Non-pigmented ciliary epithelial cell (primary cell): ENCODE measurements at places on chromosomes 2 and 18.

GRCh38 chr2:126930970-126931590 lies 32.4 kb downstream of the TEX51 start:
- DNase-seq: no peak

DNA sequence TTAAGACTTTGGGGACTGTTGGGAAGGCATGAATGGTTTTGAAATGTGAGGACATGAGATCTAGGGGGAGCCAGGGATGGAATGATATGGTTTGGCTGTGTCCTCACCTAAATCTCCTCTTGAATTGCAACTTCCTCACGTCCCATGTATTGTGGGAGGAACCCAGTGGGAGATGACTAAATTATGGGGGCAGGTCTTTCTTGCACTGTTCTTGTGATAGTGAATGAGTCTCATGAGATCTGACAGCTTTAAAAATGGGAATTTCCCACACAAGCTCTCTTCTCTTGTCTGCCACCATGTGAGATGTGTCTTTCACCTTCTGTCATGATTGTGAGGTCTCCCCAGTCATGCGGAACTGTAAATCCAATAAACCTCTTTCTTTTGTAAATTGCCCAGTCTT lies 11.5 kb upstream of the MBP start:
- DNase-seq: no peak

DNA sequence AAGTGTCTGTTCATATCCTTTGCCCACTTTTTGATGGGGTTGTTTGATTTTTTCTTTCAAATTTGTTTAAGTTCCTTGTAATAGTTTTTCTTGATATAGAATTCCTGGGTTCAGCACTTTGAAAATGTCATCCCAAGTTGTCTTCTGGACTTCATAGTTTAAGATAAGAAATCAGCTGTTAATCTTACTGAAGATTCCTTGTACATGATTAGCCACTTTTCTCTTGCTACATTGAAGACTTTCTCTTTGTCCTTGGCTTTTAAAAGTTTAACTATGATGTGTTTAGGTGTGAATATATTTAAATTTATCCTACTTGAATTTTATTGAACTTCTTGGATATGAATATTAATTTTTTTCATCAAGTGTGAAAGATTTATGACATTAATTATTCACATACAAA lies 387.2 kb upstream of the CWC22 start:
- DNase-seq: no peak

DNA sequence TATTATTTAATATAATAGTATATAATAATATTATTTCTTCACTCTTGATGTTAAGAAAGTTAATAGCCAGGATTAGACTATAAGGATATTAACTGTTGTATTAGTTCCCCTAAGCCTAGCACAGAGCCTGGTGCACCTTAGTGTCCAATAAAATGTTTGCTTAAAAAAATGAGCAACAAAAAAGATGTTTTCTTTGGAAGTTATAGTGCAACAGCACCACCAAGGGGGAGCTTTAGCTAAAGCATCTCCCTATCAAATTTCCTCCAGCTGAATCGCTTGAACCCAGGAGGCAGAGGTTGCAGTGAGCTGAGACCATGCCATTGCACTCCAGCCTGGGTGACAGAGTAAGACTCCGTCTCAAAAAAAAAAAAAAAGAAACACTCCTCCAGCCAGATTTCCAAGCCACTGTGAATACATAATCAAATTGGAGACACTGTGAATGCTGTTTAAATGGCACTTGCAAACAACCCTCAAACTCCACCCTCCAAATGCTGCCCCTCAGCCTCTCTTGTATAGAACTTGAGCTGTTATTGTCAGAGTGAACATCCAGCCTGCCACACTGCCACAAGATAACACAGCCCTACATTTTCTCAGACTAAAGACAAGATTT lies 221.9 kb downstream of the DYM start:
- DNase-seq: no peak

DNA sequence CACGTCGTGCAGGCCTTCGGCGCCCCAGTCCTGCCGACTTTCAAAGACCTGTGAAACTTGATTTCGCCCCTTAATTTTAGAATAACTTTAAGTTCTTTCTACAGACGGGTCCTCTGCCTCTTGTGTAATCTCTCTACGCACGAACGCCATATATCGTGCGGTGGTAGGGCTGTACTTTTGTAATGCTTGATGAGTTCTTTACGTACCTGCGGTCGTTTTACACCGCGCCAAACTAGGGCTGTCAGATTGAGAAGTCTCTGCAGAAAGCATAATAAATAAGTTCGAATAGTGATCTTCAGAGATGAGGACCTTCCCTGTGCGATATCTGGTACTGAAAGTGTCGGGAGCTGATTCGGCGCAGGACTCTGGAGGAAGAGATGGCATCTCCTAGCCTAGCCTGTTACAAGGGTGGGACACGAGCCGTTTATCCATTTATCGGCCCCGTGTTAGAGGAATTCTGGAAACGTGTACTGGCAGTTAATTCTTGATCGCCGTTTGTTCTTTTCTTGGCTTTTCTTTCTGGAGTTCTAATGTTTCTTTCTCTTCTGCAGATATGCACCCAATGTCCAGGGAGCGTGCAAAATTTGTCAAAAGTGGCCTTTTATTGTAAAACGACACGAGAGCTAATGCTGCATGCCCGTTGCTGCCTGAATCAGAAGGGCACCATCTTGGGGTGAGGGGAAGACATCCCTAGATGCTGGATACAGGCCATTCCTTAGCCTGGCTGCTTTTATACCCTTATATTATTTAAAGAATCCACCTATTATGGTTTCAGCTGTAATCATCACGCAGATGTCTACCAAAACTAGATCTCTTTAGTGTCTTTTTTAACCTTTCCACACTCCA lies 781 bp upstream of the SLC5A6 start:
- no peak for DNase-seq

GRCh38 chr2:58197894-58198293 lies 43.2 kb downstream of the FANCL start:
- DNase-seq: no peak

GRCh38 chr2:221461901-221462300 lies 110.2 kb downstream of the EPHA4 start:
- peak; percentile 48 for DNase-seq

DNA sequence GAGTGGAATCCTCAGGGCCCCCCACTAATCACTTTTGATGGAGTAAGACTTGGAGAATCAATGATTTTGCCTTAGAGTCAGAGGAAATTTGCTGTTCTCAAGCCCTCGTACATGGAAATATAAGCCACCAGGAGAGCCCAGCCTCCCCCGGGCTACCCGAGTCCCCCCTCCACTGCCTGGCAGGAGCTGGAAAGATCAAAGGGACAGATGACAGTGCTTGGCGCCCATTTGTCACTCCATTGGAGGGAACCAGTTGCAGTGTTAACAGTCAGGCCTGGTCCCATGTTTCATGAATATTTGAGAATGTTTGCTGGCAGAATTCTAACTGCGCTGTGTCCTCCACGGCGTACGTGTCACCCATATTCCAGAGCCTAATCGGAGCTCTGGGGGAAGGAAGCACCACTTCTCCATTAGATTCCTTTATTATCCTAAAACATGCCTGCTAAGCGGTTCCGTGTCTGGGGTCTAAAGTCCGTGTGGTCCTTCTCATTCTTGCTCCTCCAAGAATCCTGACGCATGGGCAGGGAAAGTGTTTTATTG lies 202.4 kb downstream of the KLHL29 start:
- no peak for DNase-seq

DNA sequence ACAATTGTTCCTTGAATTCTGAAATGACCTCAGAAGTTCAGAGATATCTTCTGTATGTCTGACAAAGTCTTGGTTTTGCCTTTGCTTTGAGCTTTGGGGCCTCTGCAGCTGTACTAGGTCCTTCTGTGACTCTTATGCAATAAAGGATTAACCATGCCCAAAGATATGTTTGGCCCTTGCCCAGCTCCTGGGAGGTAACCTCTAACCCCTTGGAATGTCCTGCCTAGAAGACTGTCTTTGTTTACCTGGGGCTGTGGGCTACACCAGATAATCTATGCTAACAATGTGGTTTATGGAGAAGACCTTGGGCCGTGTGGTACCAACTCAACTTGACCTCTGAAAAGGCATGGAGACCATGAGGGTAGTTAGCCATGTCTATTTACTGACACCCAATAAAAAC lies 140.9 kb upstream of the CAPN13 start:
- no peak for DNase-seq

GRCh38 chr2:19299032-19299431 lies 59.4 kb downstream of the OSR1 start:
- DNase-seq: peak; percentile 5

- no peak for DNase-seq
Measured at GRCh38 chr2:206935991-206936842, 3.1 kb upstream of the CPO start.

DNA sequence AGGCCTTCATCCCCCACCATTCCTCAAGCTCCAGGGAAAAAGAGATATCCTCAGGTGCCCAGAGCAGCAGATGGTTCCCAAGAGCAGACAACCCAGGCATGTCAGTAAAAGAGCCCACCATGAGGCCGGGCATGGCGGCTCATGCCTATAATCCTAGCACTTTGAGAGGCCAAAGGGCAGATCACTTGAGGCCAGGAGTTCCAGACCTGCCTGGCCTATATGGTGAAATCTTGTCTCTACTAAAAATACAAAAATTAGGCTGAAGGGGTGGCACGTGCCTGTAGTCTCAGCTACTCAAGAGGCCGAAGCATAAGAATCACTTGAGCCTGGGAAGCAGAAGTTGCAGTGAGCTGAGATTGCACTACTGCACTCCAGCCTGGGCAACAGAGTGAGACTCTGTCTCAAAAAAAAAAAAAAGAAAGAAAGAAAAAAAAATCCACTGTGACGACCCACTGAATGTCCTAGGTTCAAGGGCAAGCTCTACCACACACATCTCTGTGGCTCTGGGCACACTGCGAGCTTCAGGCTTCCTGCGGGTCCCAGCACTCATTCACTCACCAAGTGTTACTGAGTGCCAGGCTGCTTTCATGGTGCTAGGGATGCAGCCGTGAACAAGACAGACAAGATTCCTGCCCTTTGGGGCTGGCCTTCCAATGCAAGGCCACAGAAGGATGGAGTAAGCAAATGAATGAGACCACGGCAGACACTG lies 6.5 kb upstream of the DUSP2 start:
- DNase-seq: no peak
